ENCODE measurements at places on chromosomes 16 and 17. TPM values are rescaled to one million over a fixed set of nuclear protein-coding genes. Genes with fewer than 3 reads are reported as not detected.

Gene PIMREG
- 70.6 TPM for total RNA-seq

Gene BCAR1
- total RNA-seq = 105 TPM

Gene SLFN12
- total RNA-seq = 0.81 TPM

- H3K36me3 ChIP-seq = no peaks in the 10 kb centered on the region
- H3K4me1 ChIP-seq = no peaks in the 10 kb centered on the region
- H3K4me3 ChIP-seq = no peak overlapping the region
- H3K27ac ChIP-seq = no peak overlapping the region
Measured at GRCh38 chr16:70746040-70746707, 54.8 kb downstream of the VAC14 start.

DNA sequence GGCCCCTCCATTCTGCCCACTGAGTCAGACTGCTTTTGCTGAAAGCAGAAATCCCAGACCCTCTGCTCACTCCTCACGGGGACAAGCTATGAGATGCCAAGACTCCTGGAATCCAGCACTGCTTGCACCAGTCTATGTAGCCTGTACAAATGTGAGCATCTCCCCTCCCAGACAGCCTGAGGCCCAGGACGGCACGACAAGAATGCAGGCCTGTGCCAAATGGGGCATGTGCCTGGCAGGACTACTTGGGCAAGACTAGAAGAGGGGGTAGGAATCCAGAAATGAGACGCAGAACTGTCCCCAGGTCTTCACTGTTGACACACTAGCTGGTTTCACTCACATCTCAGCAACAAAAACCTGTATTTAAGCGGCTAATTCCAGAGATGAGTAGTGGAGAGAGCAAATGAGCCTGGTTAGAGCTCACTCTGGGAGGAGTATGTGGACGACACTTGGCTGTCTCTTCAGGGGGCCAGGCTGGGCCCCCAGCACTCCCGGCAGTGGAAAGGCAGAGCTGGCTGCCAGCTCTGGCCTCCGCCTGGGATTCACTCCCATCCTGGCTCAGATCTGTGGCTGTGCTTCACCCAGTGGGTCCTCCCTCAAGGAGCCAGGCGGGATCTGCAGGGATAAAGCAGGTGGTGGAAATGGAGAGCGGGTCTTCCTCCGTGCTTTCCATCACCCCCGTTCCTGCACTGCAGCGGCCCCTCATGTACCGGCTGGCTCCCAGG is 2.9 kb upstream of the MYO1C start:
- H3K27me3 ChIP-seq = no peaks in the 10 kb centered on the region
- no peak overlapping the region for H3K27ac ChIP-seq
- no peak for DNase-seq

GRCh38 chr17:9226794-9227135 is 205.5 kb downstream of the NTN1 start:
- no peak for DNase-seq
- no peaks in the 10 kb centered on the region for H3K4me1 ChIP-seq
- no peaks in the 10 kb centered on the region for H3K36me3 ChIP-seq
- H3K27me3 ChIP-seq = peaks cover 73% of the 10 kb centered on the region

GRCh38 chr17:45677770-45678169 is 106.3 kb upstream of the CRHR1 start:
- no peak for DNase-seq
- no peaks in the 10 kb centered on the region for H3K36me3 ChIP-seq
- no peak overlapping the region for H3K27ac ChIP-seq
- H3K4me3 ChIP-seq = no peak overlapping the region
- no peaks in the 10 kb centered on the region for H3K27me3 ChIP-seq

- H3K4me3 ChIP-seq = no peak overlapping the region
- no peaks in the 10 kb centered on the region for H3K4me1 ChIP-seq
- DNase-seq = peak; percentile 86
- H3K27me3 ChIP-seq = no peaks in the 10 kb centered on the region
- no peaks in the 10 kb centered on the region for H3K36me3 ChIP-seq
Measured at GRCh38 chr16:84836234-84836647, 16.5 kb downstream of the CRISPLD2 start.

DNA sequence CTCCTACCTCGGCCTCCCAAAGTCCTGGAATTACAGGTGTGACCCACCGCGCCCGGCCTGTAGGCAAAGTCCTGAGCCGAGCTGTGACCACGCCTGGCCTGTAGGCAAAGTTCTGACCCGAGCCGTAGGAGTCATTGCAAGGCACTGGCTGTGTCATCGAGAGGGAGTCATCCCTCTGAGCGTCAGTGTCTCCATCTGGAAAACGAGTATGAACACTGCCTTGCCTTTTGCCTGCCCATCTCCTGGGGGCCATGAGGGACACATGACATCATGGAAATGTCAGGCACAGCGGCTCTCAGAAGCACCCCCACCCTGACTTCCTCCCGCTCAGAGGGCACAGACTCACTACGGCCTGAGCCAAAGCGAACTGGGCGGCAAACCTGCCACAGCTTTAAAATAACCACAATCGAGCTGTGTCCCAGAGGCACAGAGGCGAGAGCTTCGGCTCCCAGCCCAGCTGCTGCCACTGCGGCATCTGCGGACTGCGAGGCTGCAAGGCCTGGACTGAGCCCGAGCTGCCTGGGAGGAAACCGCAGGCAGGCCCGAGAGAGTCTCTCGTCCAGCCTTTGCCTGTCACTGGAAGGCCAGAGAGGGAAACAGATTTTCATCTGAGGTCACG is 50.8 kb downstream of the RPH3AL start:
- no peaks in the 10 kb centered on the region for H3K27me3 ChIP-seq
- DNase-seq = no peak
- no peaks in the 10 kb centered on the region for H3K36me3 ChIP-seq
- H3K4me3 ChIP-seq = no peak overlapping the region
- no peak overlapping the region for H3K27ac ChIP-seq

- H3K4me1 ChIP-seq = no peaks in the 10 kb centered on the region
- no peaks in the 10 kb centered on the region for H3K27me3 ChIP-seq
- DNase-seq = no peak
- no peak overlapping the region for H3K27ac ChIP-seq
- no peak overlapping the region for H3K4me3 ChIP-seq
- no peaks in the 10 kb centered on the region for H3K36me3 ChIP-seq
Measured at GRCh38 chr17:250487-251300, 69.2 kb upstream of the DOC2B start.

DNA sequence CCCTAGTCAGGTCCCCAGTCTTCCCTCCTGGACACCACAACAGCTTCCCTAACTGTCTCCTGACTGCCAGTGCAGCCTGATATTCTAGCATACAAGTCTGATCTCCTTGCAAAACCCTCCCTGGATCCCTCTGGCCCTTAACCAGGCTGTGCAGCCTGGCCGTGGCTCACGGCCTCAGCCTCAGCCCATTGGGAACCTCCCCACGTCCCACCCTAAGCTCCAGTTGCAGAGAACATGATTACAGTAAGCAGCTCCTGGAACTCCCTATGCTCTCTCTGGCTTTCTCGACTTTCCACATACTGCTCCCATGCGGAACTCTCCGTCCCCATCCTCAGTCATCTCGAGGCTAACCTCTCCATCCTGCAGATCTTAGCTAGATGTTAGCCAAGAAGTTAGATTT is 13.0 kb downstream of the ALOX12B start:
- no peak overlapping the region for H3K4me3 ChIP-seq
- peaks cover 98% of the 10 kb centered on the region for H3K27me3 ChIP-seq
- no peaks in the 10 kb centered on the region for H3K36me3 ChIP-seq
- H3K4me1 ChIP-seq = no peaks in the 10 kb centered on the region

GRCh38 chr16:20899071-20899470 is 1.1 kb downstream of the DCUN1D3 start:
- H3K36me3 ChIP-seq = no peaks in the 10 kb centered on the region
- H3K27ac ChIP-seq = peak overlapping the region; percentile 61
- DNase-seq = peak; percentile 78
- no peaks in the 10 kb centered on the region for H3K27me3 ChIP-seq
- H3K4me1 ChIP-seq = peaks cover 28% of the 10 kb centered on the region

DNA sequence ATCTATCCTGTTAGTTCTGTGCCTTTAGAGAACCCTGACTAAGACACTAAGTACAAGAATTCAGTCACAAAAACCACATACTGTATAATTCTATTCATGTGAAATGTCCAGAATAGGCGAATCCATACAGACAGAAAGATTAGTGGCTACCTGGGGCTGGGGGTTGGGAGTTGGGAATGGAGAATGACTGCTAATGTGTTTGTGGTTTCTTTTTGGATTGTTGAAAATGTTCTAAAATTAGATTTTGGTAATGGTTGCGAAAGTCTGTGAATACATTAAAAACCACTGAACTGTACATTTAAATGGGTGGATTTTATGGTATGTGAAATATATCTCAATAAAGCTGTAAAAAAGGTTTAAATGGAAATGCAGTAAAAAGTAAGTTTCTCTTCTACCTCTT is 80.4 kb upstream of the AKTIP start:
- no peaks in the 10 kb centered on the region for H3K4me1 ChIP-seq
- H3K36me3 ChIP-seq = no peaks in the 10 kb centered on the region
- DNase-seq = no peak
- H3K4me3 ChIP-seq = no peak overlapping the region
- H3K27ac ChIP-seq = no peak overlapping the region

- no peak overlapping the region for H3K4me3 ChIP-seq
- DNase-seq = no peak
- peaks cover 9% of the 10 kb centered on the region for H3K36me3 ChIP-seq
Measured at GRCh38 chr16:89115216-89115861, 21.7 kb downstream of the ACSF3 start.

- H3K27ac ChIP-seq = no peak overlapping the region
- H3K27me3 ChIP-seq = no peaks in the 10 kb centered on the region
- no peaks in the 10 kb centered on the region for H3K36me3 ChIP-seq
- H3K4me1 ChIP-seq = no peaks in the 10 kb centered on the region
- H3K4me3 ChIP-seq = no peak overlapping the region
- no peak for DNase-seq
Measured at GRCh38 chr17:51730303-51731050, 428.0 kb downstream of the CA10 start.

- DNase-seq = peak; percentile 46
- no peaks in the 10 kb centered on the region for H3K27me3 ChIP-seq
- no peaks in the 10 kb centered on the region for H3K36me3 ChIP-seq
- H3K27ac ChIP-seq = no peak overlapping the region
Measured at GRCh38 chr17:62187681-62188080, 122.6 kb upstream of the MED13 start.

- H3K4me3 ChIP-seq = peak overlapping the region; percentile 82
- H3K36me3 ChIP-seq = peaks cover 36% of the 10 kb centered on the region
- no peaks in the 10 kb centered on the region for H3K27me3 ChIP-seq
- peak overlapping the region; percentile 87 for H3K27ac ChIP-seq
- DNase-seq = no peak
Measured at GRCh38 chr17:81891303-81891552, 158 bp downstream of the ALYREF start.

DNA sequence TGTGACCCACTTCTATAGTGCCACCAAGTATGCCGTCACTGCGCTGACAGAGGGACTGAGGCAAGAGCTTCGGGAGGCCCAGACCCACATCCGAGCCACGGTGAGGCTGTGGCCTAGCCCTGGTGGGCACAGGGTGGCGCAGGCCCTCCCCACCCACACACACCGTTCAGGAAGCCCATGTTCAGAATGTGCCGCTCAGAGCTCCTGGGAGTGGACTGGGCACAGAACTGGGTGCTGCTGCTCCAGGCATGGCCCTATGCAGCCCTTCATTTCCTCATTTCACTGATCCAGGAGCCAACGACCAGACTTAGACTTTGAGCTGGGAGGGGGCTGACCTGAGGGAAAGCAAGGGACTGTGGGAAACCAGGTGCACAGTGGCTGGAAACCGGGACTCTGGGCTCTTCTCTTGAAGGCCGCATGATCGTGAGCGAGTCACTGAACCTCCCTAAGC is 2.4 kb upstream of the MRM1 start:
- H3K4me1 ChIP-seq = peaks cover 24% of the 10 kb centered on the region
- H3K36me3 ChIP-seq = no peaks in the 10 kb centered on the region
- H3K27ac ChIP-seq = no peak overlapping the region
- no peak for DNase-seq
- no peak overlapping the region for H3K4me3 ChIP-seq
- H3K27me3 ChIP-seq = no peaks in the 10 kb centered on the region

Measured in cardiac muscle cell (in vitro differentiated cells and primary cell).